ENCODE measurements at places on chromosomes 1 and 21.

DNA sequence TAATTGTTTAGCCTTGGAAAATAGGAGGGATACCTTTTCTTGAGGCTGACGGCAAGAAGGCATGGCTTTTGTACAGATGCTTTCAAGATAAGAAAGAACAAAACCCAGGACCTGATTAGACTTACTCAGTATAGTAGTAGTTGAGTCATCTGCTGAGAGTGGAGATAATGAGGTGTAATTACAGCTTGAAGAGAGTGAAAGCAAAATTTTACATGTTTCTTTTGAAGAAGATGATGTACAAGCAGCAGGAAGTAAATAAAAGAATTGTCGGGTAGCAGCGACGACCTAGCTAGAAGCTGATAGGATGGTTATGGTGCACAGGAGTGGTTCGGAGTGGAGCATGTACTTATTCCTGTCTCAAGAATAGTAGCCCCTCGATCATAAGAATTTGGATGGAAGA is 6.6 kb downstream of the ANGPTL1 start:
- DNase-seq = no peak

DNA sequence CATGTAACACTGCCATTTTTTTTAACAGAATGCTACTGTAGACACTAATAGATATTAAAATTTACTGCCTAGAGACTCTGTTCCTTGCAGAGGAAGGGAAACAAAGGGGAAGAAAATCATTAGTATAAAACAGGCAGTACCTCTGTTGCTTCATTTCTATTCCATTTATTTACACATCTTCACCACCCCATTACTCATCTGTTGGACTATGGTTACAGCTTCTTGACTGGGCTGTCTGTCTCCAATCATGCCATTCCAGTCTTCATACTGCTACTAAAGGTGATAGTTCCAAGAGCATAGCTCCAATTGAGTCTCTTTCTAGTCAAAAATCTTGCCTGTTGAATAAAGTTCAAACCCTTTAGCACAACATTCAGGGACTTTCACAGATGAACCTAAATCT is 22.2 kb upstream of the GPR25 start:
- DNase-seq = no peak

- DNase-seq = no peak
Observed at GRCh38 chr1:80639777-80640533, 1160.8 kb upstream of the ADGRL2 start.

- DNase-seq = no peak
Observed at GRCh38 chr21:31479714-31480113, 135.7 kb upstream of the TIAM1 start.

DNA sequence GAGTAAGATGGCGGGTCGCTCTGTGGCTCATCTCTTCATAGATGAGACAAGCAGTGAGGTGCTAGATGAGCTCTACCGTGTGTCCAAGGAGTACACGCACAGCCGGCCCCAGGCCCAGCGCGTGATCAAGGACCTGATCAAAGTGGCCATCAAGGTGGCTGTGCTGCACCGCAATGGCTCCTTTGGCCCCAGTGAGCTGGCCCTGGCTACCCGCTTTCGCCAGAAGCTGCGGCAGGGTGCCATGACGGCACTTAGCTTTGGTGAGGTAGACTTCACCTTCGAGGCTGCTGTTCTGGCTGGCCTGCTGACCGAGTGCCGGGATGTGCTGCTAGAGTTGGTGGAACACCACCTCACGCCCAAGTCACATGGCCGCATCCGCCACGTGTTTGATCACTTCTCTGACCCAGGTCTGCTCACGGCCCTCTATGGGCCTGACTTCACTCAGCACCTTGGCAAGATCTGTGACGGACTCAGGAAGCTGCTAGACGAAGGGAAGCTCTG is 2.4 kb downstream of the TNFAIP8L2 start:
- DNase-seq = no peak

- DNase-seq = no peak
Observed at GRCh38 chr21:28133116-28133515, 859.6 kb downstream of the LTN1 start.

DNA sequence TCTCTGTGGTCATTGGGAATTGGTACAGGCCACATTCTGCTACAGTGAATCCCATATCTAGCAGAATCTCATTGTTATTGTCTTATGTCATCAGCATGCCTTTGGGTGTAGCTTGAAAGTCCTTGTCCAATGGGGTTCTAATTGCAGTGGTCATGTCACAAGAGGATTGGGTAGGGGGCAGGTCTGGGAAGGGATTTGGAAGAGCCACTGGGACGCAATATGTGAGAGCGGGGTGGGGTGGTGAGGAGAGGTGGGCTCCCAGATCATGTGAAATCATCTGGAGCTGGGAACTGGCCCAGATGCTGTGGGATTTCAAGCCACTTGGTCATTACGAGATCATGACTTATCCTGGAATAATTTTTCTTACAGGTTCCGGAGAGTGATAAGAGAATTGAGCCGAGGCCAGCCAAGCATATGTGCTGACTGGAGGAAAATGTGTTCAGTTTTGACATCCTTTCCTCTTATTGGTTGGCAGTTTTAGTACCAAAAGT is 16.3 kb downstream of the CNIH3 start:
- no peak for DNase-seq

GRCh38 chr1:193417403-193417802 is 231.0 kb upstream of the B3GALT2 start:
- no peak for DNase-seq

- DNase-seq = no peak
Observed at GRCh38 chr1:232690285-232690935, 60.5 kb upstream of the SIPA1L2 start.

GRCh38 chr1:37944086-37944763 is 2.6 kb downstream of the INPP5B start:
- DNase-seq = no peak

- DNase-seq = no peak
Observed at GRCh38 chr1:62834400-62834961, 50.5 kb downstream of the ATG4C start.

GRCh38 chr1:33228935-33229487 is 27.3 kb upstream of the ZNF362 start:
- DNase-seq = no peak

- DNase-seq = no peak
Observed at GRCh38 chr1:52658795-52659194, 25.8 kb downstream of the SHISAL2A start.

DNA sequence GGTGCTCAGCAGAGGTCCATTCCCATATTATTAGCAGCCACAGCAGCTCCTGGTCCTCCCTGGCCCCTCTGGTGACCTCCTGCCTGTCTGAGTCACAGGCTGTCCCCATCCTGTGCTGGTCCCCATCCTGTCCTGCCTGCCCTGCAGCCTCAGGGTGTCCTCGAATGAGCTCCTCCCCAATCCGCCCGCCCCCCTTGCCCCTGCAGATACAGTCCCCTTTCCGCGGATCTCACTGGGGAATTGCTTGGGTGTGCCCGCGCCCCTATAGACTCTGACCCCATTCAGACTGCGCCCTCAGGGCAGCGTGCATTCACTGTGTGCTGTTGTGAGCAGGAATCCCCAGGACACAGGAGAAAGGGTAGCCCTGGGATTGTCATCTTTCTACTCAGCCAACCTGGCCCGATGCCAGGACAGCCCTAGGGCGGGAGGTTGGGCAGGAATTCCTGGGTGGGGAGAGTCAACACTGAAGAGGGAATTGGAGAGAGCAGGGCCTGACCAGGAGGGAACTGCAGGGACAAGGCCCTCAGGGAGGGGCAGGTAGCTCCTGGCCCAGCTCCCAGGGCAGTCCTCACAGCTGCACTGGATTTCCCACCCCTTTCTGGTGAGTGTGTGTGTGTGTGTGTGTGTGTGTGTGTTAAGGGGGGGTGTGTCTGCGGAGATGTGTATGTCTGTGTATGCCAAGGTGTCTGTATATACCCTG is 1.1 kb upstream of the GUCA2A start:
- no peak for DNase-seq
